ENCODE measurements at places on chromosomes 6 and 20.

DNA sequence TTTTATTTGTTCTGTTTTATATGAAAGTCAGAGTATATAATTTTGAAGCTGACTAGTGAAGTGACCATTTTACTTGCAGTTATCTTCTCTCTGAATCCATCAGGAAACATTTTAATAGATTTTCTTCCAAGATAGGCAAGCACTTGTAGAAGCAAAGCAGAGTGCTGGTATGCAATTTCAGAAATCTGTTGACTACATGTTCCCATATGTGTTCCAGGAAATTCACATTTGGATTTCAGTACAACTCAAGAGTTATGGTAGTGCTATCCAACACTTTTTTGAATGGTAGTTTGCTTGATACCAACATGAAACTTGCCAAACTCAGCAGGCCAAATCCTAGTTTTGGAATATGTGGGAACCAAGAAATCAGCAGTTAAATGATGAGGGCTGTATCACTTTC lies 94.0 kb downstream of the CENPW start:
- no peak for DNase-seq

GRCh38 chr6:1665214-1665613 lies 55.5 kb downstream of the FOXC1 start:
- no peak for DNase-seq

DNA sequence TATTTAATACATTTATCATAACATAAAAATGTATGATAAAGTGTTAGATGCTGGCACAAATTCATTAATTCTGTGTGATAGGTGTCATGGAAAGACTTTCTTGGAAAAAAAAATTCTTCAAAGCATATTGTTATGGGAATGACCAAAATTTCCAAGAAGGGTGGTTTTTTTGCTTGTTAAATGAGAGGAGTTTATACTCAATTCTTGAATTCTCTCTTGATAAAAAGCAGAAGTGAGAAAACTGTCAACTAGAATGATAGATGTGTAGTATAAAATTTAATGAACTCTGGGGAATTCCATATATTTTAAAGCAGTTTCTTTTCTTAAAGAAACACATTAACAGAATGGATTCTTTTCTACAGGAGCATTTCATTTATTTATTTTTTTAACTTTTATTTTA lies 62.0 kb upstream of the SNAP91 start:
- no peak for DNase-seq

GRCh38 chr6:53699462-53699861 lies 33.9 kb upstream of the KLHL31 start:
- DNase-seq, result no peak

DNA sequence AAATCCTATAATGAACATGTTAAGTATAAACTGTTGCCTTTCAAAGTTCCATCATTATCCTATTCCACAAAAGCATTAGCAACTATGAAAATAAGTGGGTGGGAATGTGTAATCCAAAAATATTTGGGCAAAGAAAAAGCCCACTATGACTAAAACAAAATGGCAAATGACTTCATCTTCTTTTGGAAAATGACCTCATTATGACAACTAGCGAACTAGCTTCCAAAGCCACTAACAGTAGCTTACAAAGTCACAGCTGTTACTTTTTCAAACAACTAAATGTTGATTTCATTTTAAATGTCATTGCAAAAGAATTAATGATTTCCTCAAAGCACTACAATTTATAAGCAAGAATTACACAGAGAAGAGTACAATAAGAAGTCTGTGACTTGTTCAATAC lies 49.8 kb upstream of the RUNX2 start:
- DNase-seq, result no peak

GRCh38 chr6:56751604-56752003 lies 108.9 kb upstream of the DST start:
- DNase-seq, result no peak

GRCh38 chr6:108200631-108201030 lies 34.8 kb downstream of the NR2E1 start:
- no peak for DNase-seq

- no peak for DNase-seq
These were observed 21.2 kb downstream of the NHLRC1 start for GRCh38 chr6:18101271-18101670.

- no peak for DNase-seq
These were observed 234.9 kb downstream of the BCKDHB start for GRCh38 chr6:80341330-80341729.

- DNase-seq, result no peak
These were observed 53.1 kb downstream of the PHACTR1 start for GRCh38 chr6:12769556-12770256.

DNA sequence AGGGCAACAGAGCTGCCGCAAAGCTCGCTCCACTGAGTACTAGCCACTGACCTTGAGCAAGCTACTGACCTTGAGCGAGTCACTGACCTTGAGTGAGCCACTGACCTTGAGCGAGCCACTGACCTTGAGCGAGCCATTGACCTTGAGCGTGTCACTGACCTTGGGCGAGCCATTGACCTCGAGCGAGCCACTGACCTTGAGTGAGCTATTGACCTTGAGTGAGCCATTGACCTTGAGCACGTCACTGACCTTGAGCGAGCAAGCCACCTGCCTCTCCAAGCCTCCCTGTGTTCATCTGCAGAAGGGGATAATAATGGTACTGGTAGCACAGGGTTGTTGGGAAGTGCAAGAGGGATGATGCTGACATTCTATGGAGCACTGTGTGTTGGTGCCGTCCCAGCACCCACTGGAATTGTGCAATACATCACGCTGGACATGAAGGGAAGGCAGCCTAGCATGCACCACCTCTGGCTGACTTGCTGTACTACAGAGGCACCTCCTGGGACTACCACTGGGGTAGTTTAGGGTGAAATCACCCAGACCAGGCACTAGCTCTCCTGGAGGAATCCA lies 60.2 kb downstream of the CTCFL start:
- no peak for DNase-seq

DNA sequence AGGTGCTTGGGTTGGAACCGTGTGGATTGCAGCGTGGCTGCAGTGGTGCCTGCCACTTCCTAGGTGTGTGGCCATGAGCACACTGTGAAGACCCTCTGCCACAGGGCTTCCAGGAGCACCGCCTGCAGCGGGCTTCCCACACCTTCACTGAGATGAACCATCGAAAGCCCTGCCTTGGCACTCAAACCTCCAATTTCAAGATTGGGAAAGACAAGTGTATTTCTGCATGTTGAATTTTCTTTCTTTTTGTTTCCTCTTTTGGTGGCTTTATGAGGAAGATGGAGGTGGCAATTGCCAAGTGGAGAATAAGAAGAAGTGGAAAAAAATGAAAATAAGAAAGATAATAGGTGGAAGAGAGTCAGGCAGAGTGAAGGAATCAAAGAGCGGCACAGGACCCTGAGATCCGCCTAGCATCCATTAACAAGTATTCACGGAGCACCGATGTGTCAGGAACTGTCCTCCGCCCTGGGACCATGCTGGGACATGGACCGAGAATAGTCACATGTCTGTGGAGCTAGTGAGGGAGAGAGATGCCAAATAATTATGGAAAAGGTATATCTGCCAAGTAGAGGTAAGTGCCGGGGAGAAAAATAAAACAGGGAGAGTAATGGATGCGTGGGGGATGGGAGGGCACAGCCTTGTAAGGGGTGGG lies 159.9 kb downstream of the BCAS1 start:
- no peak for DNase-seq

GRCh38 chr6:144217264-144217663 lies 66.9 kb downstream of the STX11 start:
- no peak for DNase-seq

GRCh38 chr6:57201718-57202117 lies 20.4 kb downstream of the RAB23 start:
- no peak for DNase-seq

DNA sequence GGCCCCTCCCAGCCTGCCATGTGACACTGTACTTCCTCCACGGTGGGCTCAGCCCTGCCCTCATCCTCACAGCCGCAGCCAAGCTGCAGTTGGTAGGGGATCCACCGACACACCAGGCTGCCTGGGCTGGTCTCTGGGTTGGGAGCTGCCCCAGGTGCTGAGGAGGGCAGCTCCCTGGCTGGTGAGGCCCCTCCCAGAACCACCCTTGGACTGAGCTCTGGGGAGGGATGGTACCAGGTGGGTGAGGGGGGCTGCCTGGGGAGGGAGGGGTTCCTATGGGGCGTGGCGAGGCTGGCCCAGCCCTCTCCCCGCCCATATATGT lies 185 bp upstream of the TNFRSF6B start:
- no peak for DNase-seq

GRCh38 chr6:32799168-32799567 lies 17.6 kb downstream of the HLA-DOB start:
- DNase-seq, result no peak

DNA sequence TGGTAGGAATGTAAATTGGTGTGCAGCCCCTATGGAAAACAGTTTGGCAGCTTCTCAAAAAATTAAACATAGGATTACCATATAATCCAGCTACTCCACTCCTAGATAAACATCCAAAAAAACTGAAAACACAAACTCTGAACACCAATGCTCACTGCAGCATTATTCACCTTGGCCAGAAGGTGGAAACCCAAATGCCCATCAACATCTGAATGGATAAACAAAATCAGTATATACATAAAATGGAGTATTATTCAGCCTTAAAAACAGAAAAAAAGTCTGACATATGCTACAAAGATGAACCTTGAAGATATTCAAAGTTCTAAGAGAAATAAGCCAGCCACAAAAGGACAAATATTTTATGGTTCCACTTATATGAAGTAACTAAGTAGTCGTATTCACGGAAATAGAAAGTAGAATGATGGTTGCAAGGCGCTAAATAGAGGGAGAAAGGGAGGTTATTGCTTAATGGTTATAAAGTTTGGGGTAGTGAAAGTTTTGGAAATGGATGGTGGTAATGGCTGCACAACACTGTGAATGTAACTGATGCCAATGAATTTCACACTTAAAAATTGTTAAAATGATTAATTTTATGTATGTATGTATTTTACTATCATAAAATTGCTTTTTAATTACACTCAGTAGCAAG lies 4.0 kb downstream of the PHF10 start:
- no peak for DNase-seq

DNA sequence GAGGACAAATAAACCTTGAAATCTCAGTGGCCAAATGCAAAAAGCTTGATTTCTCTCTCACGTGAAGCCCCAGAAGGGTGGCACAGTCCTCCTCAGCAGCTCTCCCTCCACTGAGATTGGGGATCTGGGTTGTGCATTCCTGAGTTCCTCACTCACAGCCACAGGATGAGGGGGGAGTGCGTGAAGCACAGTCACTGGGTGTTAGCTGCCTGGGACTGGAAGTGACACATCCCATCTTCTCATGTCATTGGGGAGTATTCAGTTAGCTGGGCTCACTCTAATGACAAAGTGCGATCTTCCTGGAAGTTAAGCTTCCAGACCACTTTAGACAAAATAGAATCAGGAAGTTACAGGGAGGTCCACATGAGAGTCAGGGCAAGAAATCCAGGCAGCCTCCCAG lies 192.2 kb upstream of the LRFN2 start:
- no peak for DNase-seq

DNA sequence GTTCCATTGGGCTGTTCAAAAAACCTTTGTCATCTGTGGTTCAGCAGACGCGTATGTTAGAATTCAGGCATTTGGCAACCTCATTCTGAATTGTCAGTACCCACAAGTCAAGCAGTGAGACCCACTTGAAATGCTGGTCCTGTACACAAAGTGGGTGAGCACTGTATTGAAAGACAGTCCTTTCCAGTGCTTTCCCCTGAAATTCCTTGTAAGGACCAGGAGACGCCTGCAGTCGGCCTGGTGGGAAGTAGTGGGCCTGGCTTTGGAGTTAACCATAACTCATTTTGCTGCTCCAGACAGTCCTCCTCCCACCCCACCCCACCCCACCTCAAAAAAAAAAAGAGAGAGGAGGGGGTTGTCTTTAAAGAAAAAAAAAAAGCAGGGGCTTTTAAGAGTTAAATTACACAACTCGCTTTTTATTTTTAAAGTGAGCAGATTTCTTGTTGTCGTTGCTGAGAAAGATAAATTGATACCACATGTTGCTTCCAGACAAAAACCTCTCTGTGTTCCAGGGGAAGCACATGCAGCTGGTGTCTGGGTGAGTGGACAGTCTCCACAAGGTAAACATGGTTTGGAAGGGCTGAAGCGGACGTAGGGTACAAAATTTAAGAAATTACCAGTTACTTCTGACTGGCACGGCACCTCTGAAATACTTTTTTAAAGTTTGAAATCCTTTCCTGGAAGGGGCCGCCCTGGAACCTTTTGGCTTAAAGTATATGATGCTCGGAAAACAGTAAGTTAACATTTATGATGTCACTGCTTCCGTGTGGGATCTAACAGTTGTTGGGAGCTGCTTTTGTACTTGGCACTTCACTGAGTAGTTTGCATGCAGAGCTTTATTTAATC lies 95.3 kb downstream of the FOXO3 start:
- DNase-seq, result no peak

DNA sequence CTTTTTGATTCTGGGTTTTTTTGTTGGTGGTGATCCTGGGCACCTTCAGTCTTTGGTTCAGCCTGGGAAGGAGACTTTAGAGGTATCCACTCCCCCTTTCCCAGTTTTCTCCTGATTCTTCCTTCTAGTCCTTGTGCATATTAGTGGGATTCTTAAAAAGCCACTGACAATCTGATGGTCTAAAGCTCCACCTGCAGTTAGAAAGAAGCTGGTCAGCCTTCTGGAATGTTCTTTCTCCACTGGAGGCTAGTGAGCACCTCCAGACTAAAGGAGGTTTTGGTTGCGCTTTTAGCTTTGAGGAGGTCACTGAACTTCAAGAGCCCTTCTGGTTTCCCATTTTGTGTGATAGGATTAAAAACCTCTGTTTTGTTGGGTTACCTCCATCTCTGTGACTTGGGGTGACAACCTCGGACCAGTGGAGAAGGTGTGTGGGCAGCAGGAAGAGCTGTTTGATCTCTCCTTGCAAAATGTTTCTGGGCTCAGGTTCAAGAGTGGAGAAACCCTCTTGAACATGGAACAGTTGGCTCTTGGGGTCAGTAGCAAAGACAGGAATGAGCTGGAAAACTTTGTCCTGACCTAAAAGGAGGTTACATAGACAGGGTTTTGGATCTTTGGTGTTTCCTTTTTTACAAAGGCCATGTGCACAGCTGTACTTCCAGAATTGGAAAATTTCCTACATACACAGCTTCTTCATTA lies 29.0 kb downstream of the JARID2 start:
- DNase-seq, result no peak

DNA sequence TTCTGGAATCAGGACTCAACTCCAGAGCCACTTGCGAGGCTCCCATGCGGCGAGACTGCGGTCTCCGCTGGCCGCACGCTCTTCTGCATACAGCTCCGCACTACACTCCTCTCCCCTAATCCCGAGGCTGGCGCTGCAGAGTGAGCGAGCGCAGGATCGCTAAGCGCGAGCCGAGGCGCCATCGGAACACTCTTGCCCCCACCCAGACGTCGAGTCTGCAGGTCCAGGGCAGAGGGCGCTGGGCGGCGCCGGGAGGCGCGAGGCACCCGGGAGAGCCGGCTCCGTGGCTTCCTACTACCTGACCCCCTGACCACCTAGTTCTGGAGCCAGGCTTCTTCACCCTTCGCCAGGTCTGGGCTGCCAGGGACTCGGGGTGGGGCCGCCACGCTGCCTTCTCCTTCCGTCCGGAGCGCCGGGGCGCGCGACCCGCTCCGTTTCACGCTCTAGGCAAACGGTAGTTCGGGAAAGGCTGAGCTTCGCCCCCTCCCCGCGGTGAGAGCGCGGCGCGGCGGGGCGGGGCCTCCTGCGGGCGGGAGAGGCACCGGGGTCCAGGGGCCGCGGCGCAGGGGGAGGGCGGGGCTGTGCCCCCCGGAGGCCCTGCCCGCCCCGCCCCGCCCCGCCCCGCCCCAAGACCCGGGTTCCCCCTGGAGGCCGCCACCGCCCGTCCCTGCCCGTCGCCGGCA lies 5.4 kb upstream of the TUBB2A start:
- DNase-seq, result peak; percentile 57

- peak; percentile 34 for DNase-seq
These were observed 639 bp upstream of the CD24 start for GRCh38 chr6:106974999-106975737.
